ENCODE measurements at places on chromosomes 5 and 9.

GRCh38 chr9:108673386-108673785 is 182.4 kb downstream of the ACTL7B start:
- no peak for DNase-seq

DNA sequence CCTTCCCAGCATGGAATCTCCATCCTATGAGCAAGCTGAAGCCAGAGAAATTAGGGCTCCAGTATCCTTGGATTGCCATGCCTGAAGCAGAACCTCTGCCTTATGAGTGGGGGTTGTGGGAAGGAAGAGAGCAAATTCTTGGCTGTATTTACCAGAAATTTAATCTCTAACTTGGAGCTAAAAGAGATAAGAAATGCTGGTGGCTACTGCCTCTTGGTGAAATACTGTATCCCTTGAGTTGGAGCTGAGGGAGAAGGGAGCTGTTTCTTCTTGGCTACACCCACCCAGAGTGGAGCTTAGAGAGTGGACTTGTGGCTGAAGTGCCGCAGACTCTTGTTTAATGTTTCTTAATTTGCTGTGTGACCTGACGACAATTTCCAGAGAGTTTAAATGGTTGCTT is 447.3 kb downstream of the ARHGEF28 start:
- no peak for DNase-seq

DNA sequence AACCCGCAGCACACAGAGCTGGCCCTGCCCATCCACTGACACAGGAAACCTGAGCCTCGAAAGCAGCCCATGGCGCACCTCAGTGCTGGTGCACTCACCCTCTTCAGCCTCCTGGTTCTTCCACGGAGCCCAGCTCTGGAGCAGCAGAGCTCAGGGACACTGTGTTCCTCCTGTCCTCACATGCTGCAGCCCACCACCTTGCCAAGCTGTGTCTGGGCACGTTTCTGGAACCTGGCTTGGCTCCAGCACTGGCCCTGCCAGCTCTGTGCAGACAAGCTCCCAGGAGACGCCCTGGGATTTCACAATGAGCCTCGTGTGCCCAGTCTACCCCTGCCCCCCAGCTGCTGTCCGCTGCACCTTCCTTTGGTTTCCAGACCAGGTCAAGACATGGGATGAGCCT is 119.5 kb downstream of the SYK start:
- DNase-seq = no peak

GRCh38 chr5:32201122-32201753 is 27.1 kb upstream of the GOLPH3 start:
- DNase-seq = no peak

DNA sequence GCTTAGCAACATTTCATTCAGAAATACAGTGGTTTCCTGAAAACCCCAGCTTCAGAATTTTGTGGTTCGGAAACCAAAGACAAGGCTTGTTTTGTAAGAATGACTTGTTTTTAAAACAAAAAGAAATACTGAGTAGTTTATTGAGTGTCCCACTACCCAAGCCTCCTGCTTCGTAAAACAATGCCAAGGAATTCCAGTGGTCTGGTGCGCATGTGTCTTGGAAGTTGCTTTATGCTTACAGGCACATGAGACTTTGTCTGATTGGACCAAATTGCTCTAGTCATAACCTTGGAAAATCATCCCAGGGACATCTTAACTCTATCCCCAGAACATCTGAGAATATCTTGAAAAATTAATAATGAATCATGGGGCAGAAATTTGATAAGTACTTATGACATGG is 77.1 kb upstream of the FST start:
- no peak for DNase-seq

DNA sequence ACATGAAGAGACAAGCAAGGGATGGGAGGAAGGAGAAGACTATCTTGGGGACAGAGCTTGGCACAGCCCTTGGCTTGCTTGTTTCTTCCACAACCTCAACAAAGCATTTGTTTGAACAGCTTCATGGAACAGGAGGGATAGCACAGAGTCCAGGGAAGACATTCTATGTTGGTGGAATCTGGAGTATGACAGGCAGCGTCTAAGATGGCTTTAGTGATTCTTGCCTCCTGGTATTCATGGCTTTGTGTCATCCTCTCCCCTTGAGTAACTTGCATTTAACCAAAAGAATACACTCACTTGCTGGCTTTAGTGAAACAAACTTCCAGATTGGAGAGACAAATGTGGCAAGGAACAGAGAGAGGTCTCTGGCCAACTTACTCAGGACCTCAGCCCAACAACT is 30.8 kb upstream of the RECK start:
- no peak for DNase-seq

DNA sequence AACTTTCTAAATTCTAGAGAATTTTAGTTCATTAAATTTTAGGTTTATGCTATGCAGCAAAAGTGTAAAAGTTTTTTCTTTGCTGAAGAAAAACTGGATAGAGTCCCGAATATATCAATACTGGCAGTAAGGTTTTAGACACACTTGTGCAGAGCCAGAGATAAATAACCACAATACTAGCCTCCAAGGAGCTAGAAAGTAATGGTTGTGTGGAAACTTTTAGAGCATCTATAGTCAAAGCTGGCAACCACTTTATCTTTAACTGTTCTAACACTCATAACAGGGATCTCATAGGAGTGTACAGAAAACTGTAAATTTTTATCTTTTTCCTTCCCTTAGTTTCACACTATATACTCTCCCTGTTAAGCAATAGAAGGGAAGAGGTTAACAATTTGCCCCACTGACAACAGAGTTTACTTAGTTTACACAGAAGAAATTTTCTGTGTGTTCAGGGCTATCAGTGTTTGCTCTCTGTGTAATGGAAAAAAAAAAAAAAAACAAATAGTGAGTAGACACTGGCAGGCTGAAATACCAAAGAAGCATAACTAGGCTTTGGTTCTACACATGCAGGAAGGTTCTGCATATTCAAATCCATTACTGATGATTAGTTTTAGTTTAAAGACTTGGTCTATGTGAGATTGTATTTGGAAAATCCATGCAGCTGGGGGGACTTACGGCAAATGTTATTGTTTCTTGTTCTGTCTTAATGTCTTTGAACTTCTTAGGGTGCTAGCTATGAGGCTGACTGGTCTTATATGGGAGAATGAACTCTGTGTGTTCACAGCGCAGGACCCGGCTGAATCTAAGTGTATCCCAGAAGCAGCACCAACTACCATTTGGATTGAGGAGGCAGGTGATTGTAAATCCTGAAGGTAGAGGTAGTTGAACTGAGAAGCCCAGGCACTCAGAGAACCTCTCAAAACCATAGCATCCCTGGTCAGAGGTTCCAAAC is 187.6 kb downstream of the PCSK1 start:
- DNase-seq = no peak
